Kidney (tissue), 22 donors: ENCODE measurements at places on chromosomes 6 and 20. TPM values are rescaled to one million over a fixed set of nuclear protein-coding genes. Genes with fewer than 3 reads are reported as not detected.

DNA sequence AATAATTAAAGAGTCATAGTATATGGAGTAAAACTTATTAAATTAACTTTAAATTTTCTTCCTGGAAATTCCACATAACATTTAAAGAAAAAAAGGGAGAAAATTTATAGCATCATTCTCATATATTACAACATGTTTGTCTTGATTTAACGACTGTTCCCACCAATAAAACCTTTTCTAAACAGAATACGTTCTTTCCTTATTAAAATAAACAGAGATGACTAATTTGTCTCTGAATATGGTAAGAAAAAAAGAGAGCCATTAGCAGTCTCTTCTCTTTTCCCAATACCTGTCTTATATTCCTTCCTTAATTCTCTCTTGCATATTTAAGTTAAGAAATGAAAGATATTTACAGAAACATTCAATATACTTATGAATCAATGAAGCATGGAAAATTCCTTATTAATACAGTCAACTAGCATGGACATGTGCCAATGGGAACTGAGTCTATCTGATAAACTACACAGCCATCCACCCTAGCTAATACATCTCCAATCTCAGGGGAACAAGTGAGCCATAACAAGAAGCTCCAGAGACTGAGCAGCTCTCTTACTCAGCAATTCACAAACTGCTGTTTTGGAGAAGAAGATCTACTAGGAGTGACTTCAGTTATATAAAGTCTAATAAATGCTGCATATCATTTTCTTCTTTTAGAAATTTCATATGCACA is 347.1 kb upstream of the MANEA start:
- H3K27me3 ChIP-seq, result no peaks in the 10 kb centered on the region
- no peak for DNase-seq
- H3K27ac ChIP-seq, result no peak overlapping the region
- H3K4me3 ChIP-seq, result no peak overlapping the region
- H3K36me3 ChIP-seq, result no peaks in the 10 kb centered on the region

- H3K27ac ChIP-seq, result no peak overlapping the region
- no peaks in the 10 kb centered on the region for H3K36me3 ChIP-seq
- H3K4me3 ChIP-seq, result no peak overlapping the region
- no peaks in the 10 kb centered on the region for H3K27me3 ChIP-seq
- H3K4me1 ChIP-seq, result no peaks in the 10 kb centered on the region
Measured at GRCh38 chr6:18081025-18081668, 41.3 kb downstream of the NHLRC1 start.

The ZNF184 gene
- 8.0 TPM for total RNA-seq

DNA sequence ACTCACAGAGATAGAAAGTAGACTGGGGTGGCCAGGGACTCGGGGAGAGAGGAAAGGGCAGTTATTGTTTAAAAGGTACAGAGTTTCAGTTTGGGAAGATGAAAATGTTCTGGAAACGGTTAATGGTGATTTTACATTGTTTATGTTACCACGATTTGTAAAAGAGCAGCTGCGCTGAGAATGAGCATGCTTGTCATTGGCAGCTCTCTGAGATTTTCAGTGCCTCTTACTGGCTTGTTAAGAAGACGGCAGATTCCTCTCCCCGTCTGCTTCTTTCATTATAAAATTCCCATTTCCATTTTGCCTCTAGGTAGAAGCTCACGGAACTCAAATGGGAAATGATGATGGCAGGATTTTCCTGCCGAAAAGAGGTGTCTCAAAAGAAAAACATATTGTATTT is 39.7 kb upstream of the PPP1R3G start:
- no peaks in the 10 kb centered on the region for H3K4me1 ChIP-seq
- H3K4me3 ChIP-seq, result no peak overlapping the region
- no peak overlapping the region for H3K27ac ChIP-seq
- no peaks in the 10 kb centered on the region for H3K27me3 ChIP-seq
- DNase-seq, result no peak

DNA sequence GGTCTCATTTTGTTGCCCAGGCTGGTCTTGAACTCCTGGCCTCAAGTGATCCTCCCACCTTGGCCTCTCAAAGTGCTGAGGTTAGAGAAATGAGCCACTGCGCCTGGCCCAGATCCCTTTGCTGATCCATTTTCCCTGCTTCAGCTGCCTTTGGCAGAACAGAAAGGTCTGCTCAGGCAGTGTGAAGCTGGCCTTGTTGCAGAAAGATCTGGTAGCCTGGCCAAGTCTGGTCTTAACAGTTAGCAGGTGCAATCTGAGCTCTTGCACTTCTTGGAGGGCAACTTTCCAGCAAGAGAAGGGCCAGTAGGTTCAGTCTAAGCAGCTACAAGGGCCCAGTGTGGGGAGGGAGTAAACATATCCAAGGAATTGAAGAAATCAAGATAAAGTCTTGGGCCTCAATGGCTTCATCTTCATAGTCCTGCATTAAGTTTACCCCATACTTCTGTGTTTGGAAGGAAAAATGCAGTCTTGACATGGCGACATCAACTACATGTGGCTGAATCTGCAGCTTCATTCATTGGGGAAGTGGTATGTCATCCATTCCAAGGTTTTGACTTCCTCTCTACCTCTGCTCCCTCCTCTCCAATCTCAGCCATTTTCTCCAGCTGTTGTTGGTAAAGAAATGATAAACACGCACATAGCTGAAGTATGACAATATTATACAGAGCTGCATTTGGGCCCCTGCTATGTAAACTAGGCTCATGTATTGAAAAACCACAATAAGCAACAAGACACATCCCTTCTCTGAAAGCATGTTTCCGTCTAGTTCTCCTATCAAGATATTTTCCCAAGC is 39.0 kb upstream of the NEDD9 start:
- no peaks in the 10 kb centered on the region for H3K36me3 ChIP-seq
- no peaks in the 10 kb centered on the region for H3K27me3 ChIP-seq
- H3K27ac ChIP-seq, result no peak overlapping the region
- no peak for DNase-seq

The MAVS gene
- total RNA-seq, result 46.8 TPM

- no peaks in the 10 kb centered on the region for H3K36me3 ChIP-seq
- H3K27me3 ChIP-seq, result no peaks in the 10 kb centered on the region
- H3K4me1 ChIP-seq, result no peaks in the 10 kb centered on the region
- H3K4me3 ChIP-seq, result no peak overlapping the region
- peak; percentile 7 for DNase-seq
- no peak overlapping the region for H3K27ac ChIP-seq
Measured at GRCh38 chr6:35178012-35178411, 35.7 kb upstream of the SCUBE3 start.

GRCh38 chr20:58864346-58864745 is 11.8 kb downstream of the GNAS start:
- H3K36me3 ChIP-seq, result no peaks in the 10 kb centered on the region
- DNase-seq, result no peak
- H3K27ac ChIP-seq, result no peak overlapping the region
- no peaks in the 10 kb centered on the region for H3K27me3 ChIP-seq
- no peaks in the 10 kb centered on the region for H3K4me1 ChIP-seq

The MUC21 gene
- not detected for total RNA-seq

- peaks cover 12% of the 10 kb centered on the region for H3K27me3 ChIP-seq
- H3K27ac ChIP-seq, result no peak overlapping the region
- peaks cover 19% of the 10 kb centered on the region for H3K4me1 ChIP-seq
- peak overlapping the region; percentile 8 for H3K4me3 ChIP-seq
- H3K36me3 ChIP-seq, result no peaks in the 10 kb centered on the region
Measured at GRCh38 chr6:41372832-41373626, 37.6 kb downstream of the NCR2 start.

The SNAI1 gene
- 3.7 TPM for total RNA-seq

DNA sequence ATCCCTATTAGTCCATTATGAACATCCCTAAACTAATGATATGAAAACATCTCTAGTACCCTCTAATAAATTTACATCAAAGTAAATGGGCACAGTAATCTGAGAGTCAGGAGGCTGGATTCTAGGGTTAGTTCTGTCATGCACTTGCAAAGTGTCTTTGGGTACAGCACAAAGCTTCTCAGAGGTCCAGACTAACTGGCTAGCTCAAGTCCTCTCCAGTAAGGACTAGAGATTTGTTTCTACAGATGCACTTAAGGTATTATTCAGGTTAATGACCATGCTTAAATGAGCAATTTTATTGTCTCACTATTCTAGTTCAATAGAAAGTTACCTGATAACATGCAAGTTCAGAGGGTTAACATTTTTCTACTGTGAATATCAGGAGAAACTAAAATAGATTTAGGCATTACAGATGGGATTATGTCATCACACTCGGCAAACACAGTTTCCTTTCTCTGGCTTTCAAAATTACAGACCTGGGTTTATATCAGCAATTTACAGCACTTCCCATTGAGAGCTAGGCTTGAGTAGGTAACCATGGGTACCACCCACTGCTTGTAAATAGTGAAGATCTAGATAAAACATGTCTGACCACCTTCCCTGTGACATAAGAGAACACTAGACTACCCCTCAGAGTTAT is 402.9 kb upstream of the RUNX2 start:
- H3K4me3 ChIP-seq, result no peak overlapping the region
- no peaks in the 10 kb centered on the region for H3K27me3 ChIP-seq
- H3K36me3 ChIP-seq, result no peaks in the 10 kb centered on the region

The CTSZ gene
- total RNA-seq, result 200 TPM

- H3K27me3 ChIP-seq, result no peaks in the 10 kb centered on the region
- no peak overlapping the region for H3K4me3 ChIP-seq
- no peak for DNase-seq
- no peaks in the 10 kb centered on the region for H3K36me3 ChIP-seq
- no peak overlapping the region for H3K27ac ChIP-seq
- no peaks in the 10 kb centered on the region for H3K4me1 ChIP-seq
Measured at GRCh38 chr6:115617031-115617430, 443.7 kb downstream of the FRK start.

DNA sequence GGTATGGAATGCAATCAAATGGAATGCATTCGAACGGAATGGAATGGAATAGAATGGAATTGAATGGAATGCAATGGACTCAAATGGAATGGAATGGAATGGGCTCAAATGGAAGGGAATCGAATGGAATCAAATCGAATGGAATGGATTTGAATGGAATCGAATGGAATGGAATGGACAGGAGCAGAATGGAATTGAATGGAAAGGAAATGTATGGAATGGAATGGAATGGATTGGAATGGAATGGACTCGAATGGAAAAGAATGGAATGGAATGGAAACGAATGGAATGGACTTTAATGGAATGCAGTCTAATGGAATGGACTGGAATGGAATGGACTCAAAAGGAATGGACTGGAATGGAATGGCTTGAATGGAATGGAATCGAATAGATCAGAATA is 18.3 kb upstream of the DEFB115 start:
- H3K36me3 ChIP-seq, result no peaks in the 10 kb centered on the region
- H3K4me3 ChIP-seq, result no peak overlapping the region
- no peaks in the 10 kb centered on the region for H3K4me1 ChIP-seq
- H3K27me3 ChIP-seq, result no peaks in the 10 kb centered on the region

The PHACTR1 gene
- 33.6 TPM for total RNA-seq

- no peaks in the 10 kb centered on the region for H3K27me3 ChIP-seq
- no peak overlapping the region for H3K27ac ChIP-seq
- no peak overlapping the region for H3K4me3 ChIP-seq
- no peaks in the 10 kb centered on the region for H3K36me3 ChIP-seq
Measured at GRCh38 chr6:161417717-161418462, 144.0 kb upstream of the AGPAT4 start.

The SAMD5 gene
- total RNA-seq, result 9.2 TPM

The EYA2 gene
- total RNA-seq, result 2.6 TPM

DNA sequence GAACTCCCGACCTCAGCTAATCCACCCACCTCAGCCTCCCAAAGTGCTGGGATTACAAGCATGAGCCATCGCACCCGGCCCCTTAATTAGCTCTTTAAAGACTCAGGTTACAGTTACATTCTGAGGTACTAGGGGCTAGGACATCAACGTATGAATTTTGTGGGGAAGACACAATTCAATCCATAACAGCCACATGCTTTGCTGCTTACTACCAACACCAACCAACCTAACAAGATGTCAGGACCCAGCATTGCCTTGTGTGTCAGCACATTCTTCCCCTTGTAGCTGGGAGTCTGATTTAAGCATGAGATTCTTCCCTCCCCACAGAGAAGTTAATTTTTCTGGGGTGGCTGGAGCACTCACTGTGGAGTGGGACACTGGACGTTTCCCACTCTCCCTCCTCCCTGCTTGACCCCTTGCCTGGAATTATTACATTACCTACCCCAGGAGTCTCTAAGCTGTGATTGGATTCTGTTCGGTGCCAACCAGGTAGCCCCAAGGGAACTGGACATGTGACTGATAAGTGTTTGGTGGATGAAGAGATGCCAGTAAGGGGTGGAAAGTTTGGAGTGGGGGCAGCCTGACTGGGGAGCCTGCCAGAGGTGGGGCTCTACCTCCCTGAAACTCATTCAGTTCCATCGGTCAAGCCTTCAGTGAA is 5.6 kb upstream of the PXMP4 start:
- H3K27ac ChIP-seq, result no peak overlapping the region
- H3K27me3 ChIP-seq, result no peaks in the 10 kb centered on the region
- no peak for DNase-seq
- H3K36me3 ChIP-seq, result no peaks in the 10 kb centered on the region

DNA sequence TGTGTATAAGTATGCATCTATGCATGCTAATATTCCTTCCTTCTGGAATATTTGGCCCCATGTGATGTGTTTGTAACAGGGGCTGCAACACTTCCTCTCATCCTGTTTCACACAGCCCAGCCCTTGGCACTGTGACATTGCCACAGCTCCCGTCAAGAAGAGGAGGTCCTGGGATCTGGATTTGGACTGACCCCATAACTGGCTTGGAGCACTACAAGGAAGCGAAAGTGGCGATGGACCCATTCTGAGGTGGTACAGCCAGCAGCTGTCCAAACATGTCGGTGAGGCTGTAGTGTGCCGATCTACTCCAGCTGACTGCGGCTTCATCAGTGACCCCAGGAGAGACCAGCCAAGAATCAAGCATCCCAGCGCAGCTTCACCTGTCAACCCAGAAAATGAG is 18.2 kb downstream of the SYNDIG1 start:
- H3K27me3 ChIP-seq, result no peaks in the 10 kb centered on the region
- no peak overlapping the region for H3K4me3 ChIP-seq
- no peak overlapping the region for H3K27ac ChIP-seq

DNA sequence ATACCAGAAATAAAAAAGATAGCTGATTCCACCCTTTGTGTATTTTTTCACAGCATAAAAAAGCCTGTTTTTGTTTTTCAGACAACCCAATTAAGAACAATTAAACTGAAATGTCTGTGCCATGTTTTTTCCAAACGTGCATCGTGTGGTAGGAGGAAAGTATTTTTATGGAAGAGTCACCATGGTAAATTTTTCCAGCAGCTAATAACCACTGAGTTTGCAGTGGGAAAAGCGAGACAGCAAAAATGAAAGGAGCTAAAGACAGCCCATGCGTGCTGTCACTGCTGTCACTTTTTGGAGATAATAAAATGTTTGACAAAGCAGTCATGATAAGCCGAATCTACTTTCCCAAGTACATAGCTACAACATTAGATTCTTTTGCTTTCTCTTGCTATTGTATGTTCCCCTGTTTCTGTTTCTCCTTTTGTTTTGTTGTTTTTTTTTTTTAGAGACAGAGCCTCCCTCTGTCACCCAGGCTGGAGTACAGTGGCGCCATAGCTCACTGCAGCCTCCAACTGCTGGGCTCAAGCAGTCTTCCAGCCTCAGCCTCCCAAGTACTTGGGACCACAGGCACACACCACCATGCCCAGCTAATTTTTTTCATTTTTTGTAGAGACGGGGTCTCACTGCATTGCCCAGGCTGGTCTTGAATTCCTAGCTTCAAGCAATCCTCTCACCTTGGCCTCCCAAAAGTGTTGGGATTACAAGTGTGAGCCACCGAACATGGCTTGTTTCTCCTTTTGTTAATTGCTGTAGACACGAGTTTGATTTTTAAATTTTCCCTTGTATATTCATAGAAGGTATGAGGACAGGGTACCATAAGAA is 261.3 kb downstream of the TMEM242 start:
- no peak overlapping the region for H3K4me3 ChIP-seq
- H3K27me3 ChIP-seq, result no peaks in the 10 kb centered on the region

The ZBTB9 gene
- 11.5 TPM for total RNA-seq
